Stimulated activated CD8-positive, alpha-beta memory T cell treated with anti-CD3 and anti-CD28 coated beads, Interleukin-2, amount 100 ng/mL, for 1 hour (primary cell): ENCODE measurements at places on chromosomes 3 and 15.

DNA sequence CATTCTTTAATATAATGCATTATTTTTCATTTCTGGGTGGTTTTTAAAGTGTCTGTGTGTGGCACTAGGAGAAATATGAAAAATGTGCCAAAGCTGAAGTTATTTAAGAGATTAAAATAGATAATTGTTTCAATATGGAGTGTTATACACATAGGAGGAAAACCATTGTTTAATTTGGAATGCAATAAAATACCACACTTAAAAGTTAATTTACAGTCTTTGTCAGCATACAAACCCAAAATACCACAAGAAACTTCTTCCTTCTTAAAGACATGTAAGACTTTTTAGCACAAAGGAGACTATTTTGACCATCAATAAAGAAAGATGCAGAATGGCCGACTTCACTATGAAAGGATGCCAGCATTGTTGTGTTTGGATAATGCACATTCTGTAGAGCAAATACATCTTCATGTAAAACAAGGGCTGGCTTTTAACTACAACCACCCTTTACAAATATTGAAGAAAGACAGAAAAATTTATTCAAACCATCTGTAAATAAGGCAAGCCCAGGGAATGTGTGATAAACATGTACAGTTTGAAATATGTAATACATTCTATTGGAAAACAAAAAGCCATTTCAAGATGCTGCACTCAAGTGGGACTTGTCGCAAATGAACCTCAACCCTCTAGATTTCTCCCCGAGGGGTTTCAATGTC lies 1146.6 kb downstream of the ROBO1 start:
- DNase-seq = no peak

- DNase-seq = no peak
Observed at GRCh38 chr3:113293348-113293747, 82.0 kb downstream of the BOC start.

- DNase-seq = no peak
Observed at GRCh38 chr3:52836986-52837385, 2.2 kb upstream of the MUSTN1 start.

DNA sequence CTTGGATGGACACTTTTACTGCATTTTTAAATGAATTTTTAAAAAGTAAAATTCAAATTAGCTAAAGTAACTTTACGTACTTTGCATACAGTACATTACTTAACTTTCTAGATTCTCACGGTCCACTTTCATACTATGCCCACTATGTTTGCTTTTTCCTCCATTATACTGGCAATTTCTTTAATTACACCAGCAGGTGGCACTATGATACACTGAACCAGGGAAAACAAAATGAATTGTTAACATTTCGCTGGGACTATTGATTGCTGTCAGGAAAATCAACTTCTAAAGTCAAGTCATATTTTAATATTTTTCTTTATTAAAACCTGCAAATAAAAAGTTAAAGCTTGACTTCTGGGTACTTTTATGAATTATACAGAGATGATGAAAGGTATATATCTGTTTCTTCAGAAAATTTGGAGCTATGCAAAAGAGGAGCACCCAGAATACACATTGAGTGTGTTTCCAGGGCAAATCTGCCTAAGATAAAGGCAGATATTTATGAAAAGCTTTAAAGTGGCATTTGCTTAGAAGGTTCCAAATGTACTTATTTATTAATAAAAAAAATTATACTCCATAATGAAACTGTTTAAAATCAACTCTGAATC lies 21.8 kb upstream of the POU1F1 start:
- DNase-seq = no peak

DNA sequence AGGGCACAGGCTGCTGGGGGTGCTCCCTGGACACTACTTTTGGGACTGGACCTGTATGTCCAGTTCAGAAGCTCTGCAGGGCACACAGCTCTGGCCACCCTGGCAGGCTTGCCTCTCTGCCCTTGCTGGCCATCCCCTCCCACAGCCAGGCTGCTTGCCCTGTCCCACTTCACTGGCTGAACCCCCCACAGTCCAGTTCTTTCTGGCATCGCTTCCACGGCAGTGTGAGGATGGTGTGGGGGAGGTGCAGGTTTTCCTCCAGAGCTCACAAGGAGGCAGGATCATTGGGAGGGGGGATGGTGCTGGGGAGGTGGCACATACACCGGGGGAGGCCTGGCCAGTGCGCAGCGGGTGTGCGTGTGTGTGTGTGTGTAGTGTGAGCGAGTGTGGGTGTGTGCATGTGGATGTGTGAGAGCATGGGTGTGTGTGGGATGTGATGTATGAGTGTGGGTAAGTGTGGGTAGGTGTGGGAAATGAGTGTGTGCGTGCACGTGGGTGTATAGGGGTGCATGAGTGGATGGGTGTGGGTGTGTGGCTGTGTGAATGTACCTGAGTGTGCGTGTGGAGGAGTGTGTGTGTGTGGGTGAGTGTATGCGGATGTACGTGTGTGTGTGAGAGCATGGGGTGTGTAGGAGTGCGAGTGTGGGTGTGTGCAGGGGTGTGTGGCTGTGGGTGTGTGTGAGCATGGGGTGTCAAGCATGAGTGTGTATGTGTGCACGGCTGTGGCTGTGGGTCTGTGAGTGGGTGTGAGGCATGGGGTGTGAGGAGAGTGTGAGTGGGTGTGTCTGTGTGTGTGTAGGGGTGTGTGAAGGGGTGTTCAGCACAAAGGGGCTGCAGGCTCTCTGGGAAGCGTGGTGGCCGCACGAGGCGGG lies 155.2 kb downstream of the NSMCE3 start:
- DNase-seq = no peak

GRCh38 chr15:70584838-70585706 lies 178.3 kb downstream of the UACA start:
- peak; percentile 13 for DNase-seq

DNA sequence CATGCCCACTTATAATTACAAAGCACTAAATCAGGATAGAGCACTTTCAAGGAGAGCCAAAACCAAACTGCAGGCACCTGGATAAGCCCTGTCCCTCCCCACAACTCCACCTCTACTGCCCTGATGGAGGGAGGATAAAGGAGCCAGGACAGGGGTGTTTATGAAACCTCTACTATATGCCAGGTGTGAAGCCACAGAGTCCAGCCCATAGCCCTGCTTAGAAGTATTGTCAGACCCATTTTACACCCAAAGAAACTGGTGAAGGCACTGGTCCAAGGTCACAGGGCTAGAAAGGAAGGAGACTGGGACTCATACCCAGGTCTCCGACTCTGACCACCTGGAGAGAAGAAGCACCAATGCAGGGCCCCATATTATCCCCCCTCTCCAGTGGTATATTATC lies 48.7 kb downstream of the SH3BP5 start:
- DNase-seq = no peak

DNA sequence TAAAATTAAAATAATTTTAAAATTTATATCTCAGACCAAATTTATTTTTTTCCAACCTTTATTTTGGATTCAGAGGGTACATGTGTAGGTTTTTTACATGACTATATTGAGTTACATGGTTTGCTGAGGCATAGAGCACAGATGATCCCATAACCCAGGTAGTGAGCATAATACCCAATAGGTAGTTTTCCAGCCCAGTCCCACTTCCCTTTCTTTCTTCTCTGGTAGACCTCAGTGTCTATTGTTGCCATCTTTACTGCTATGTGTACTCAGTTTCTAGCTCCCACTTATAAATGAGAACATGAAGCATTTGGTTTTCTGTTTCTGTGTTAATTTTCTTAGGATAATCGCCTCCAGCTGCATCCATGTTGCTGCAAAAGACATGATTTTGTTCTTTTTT lies 338.1 kb downstream of the EFHB start:
- no peak for DNase-seq

- no peak for DNase-seq
Observed at GRCh38 chr15:48432688-48433087, 101.5 kb downstream of the DUT start.

GRCh38 chr15:70584441-70584837 lies 178.9 kb downstream of the UACA start:
- no peak for DNase-seq

DNA sequence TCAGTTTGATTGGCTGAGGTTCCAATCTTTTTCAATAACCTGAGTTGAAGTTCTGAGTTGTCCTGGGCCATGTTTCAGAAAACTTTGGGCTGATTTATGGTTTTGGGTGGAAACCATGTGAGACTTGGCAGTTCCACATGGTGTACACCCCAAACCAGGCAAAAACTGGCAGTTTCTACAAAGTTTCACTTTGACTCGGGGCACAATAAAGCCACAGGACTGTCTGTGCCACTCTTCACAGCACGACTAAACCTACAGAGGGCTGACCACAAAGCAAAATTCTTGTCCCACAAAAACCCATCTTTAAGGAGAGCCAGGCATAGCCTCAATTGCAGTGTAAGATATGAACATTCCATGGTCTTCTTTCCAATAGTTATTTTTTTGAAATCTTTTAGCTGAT lies 155.0 kb downstream of the DUT start:
- no peak for DNase-seq

GRCh38 chr3:172341482-172342059 lies 106.7 kb downstream of the GHSR start:
- no peak for DNase-seq

DNA sequence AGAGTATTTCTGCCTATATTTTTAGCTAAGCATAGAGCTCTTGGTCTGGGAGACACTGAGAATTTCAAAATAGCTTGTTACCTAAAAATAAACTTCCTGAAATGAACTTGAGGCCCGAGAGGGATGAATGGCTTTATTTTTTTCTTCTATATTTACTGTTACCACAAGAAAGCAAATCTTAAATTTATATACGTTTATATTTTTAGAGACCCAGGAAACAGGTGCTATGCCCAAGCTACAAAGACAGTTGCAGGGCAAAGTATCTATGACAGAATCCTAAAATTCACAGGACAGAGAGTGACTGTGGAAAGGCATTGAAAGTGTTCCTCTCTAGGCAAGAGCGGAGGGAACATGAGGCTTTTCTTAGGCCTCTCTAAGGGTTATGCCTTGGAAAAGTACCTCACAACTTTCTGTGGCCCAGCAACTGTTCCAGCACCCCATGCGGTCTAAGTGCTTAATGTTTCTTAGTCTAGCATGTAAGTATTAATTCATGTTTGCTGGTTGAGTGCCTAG lies 36.5 kb downstream of the TGFBR2 start:
- no peak for DNase-seq

DNA sequence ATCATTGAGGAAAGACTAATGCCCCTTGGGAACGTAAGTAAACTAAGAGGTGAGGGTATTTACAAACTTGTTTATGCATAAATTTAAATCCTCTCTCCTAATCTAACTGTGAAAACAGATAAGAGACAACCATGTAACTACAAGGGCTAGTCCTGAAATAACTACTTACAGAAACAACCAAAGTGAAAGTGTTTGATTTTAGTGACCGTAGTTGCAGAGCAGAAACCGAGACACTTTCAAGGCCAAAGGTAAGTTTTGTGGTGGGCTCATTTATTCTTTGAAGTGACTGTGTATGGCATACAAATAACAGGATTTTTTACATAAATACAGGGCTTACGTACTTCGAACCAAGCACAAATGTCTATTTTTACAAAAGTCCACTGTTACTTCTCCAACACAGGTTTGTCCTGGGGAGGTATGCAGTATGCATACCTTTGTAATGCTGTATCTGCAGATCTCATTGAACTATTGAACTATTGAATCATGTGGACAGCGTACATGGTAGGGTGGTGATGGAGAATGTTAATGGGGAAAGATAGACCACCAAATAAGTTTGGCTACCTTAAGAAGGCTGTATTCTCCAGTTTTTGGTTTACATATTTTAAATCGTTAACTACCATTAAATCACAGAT lies 99.6 kb upstream of the RBMS3 start:
- DNase-seq = no peak

GRCh38 chr3:57855943-57856342 lies 99.8 kb downstream of the SLMAP start:
- DNase-seq = no peak

GRCh38 chr3:54127499-54128056 lies 5.2 kb downstream of the CACNA2D3 start:
- DNase-seq = no peak

GRCh38 chr3:195458316-195458717 lies 15.5 kb upstream of the ACAP2 start:
- no peak for DNase-seq

DNA sequence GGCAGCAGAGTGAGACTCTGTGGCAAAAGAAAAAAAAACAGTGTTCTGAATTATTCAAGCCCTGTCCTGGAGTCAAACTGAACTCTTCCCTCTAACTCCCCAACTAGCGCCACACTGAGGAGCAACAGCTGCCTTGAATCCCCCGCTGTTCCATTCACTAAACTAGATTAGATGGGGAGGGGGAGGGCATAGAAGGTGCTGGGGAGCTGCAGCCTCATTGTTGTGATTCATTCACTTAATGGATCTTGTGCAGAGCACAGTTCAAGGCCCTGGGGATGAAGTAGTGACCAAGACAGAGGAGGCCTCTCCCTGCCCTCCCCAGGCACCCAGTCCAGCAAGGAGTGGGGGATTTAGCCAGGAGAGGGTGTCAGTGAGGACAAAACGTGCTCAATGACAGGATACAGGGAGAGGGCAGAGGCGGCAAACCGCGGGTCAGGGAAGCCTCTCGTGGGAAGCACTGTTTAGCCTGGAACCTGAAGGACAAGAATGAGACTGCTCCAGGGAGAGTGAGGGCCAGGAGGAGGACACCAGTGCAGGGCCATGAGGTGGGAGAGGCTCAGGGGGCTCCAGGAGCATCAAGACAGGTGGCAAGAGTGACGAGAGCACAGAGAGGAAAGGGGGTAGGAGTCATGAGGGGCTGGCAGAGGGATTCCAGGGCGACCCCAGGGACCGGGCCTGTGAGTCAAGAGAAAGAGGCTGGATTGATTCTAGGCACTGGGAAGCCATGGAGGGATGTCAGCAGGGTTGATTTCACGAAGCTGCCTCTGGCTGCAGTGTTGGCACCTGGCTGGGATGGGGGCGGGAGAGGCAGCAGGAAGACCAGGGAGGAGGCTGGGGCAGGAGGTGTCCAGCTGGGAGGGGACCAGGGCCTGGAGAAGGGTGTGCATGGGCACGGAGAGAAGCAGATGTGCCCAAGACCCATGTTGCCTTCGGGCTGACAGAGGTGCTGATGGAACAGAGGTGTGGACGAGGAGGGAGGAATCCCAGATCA lies 31.4 kb downstream of the ALS2CL start:
- DNase-seq = no peak

DNA sequence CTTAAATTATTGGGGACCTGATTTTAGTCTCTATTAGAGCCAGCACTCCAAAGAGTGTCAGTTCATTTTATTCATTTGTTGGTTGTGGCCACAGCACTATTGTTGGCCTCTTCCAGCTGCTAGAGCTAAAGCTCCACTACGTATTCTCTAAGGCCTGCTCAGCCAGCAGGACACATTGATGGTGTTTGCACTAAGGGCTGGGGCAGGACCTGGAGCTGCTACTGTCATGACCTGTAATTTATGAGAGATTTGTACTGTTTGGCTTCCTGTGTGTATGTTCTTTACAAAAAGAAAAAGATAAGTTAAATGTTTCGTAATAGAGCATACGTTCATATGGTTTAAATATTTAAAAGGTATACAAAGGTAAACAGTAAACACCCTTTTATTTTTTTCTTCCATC lies 8.1 kb downstream of the GFM1 start:
- no peak for DNase-seq

GRCh38 chr15:88635318-88635717 lies 3.5 kb upstream of the ISG20 start:
- DNase-seq = no peak

DNA sequence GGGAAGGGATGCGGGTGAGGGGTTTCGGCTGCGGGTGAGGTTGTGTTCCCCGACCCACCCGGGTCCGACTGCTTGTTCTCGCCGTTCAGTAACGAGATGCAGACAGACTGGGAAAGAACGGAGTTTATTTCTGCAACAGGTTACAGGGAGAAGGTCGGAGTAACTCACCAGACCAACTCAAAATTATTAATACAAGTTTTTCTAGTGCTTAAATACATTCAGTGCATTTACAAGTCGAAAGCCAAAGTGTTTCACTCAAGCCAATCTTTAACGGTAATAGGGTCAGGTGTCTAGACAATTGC lies 492 bp upstream of the HIGD1A start:
- DNase-seq = no peak
